HS-5 (cell line): ENCODE measurements at places on chromosomes 5 and 9.

- DNase-seq = no peak
These were observed 735 bp downstream of the PTGR1 start for GRCh38 chr9:111598733-111599091.

DNA sequence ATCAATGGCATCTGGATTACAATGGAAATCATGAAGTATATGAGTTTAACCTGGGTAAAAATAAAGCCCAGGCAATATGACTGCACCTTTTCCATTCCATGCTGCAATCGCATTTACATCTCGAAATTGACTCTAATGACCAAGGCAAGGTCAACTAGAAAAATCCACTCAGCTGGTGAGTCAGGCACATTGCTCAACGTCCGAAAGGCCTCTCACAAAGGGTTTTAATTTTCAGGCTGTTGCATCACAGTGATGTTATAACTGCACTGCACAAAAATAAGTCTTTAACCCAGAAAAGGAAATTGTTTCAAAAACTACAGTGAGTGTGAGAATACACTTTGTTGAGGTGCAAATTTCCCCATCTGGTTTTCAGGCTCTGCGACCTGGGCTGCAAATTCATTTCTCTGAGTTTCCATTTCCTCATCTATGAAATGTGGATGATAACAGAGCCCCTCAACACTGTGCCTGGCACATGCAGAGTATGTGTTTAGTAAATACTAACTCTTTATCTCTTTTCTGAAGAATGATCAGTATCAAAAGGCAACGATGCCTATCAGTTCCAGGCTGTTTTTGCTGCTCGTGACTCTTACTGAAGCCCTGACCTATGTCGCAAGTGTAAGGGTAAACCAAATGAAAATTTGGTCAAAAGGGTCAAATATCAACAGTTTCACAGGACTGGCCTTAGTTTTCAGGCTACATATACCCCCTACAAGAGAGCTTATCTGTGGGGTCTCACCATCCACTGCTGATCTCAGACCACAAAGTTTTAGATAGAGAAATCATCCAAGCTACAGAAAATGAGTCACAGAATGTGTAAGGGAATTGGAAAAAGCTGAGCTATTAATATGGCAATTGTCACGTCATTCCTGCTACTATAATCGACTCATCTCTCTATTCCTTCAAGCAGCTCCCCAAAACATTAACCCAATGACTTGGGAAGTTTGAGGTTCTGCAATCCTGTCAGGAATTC, 4.1 kb downstream of the NFIL3 start:
- peak; percentile 95 for DNase-seq

- no peak for DNase-seq
These were observed 288.5 kb downstream of the SLIT3 start for GRCh38 chr5:169012450-169012849.

DNA sequence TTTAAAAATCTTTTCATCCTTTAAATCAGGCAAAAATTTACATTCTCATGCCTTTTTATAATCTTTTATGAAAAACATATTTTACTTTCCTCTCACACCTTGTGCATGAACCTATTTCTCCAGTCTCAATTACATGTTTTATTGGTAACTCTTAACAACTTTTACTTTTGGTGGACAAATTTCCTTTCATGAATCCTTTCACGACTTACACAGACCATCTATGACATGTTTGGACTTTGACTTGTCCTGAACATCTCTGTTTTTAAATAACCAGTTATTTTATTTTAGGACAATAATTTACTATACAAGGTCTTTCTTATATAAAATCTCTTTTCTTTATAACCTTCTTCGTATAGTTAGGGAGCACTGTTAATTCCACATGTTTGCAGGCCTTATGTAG, 26.5 kb upstream of the MTMR12 start:
- DNase-seq = no peak

DNA sequence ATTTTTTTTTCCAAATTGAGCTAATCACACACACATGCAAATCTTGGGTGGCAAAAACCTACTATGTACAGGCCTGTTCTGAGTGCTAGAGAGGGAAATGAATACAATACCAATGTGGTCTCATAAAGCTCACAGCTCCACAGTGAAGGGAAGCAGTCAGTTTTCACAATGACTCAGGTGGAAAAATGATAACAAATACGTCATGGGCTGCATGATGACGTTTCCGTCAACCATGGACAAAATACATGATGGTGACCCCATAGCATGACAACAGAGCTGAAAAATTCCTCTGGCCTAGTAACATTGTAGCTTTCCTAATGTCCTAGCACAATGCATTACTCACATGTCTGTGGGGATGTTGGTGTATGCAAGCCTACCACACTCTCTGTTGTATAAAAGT, 252.5 kb downstream of the TRIM32 start:
- DNase-seq = no peak

DNA sequence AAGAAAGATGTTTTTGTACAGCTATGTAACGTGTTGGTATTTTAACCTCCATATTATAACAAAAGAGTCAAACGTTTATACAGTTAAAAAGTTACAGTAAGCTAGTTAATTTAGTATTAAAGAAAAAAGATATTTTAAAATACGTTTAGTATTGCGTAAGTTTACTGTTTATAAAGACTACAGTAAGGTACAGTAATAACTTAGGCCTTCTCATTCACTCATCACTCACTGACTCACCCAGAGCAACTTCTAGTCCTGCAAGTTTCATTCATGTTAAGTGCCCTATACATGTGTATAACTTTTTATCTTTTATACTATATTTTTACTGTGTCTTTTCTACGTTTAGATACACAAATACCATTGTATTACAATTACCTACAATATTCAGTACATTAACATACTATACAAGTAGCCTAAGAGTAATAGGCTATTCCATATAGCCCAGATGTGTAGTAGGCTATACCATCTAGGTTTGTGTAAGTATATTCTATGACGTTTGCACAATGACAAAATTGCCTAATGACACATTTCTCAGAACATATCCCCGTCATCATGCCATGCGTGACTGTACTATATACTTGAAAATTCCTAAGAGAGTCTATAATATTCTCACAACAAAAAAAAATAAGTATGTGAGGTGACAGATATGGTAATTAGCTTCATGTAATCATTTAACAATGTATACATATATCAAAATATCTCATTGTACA, 33.8 kb downstream of the ERP44 start:
- peak; percentile 74 for DNase-seq

DNA sequence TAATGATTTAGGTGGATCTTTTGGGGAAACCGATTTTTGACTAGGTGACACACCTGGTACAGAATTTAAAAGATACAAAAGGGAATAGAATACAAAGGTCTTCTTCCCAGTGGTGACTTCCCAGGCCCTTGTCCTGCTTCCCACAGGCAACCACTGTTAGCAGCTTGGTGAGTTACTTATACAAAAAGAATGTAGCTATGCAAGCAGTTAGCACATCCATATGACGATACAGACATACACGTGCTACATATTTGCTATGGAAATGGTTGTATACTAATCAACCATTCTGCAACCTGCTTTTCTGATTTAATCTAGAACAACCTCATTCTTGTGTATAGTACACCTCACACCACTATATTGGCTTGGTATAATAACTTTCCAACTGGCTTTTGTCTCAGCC, 51.0 kb downstream of the OTULIN start:
- DNase-seq = no peak

DNA sequence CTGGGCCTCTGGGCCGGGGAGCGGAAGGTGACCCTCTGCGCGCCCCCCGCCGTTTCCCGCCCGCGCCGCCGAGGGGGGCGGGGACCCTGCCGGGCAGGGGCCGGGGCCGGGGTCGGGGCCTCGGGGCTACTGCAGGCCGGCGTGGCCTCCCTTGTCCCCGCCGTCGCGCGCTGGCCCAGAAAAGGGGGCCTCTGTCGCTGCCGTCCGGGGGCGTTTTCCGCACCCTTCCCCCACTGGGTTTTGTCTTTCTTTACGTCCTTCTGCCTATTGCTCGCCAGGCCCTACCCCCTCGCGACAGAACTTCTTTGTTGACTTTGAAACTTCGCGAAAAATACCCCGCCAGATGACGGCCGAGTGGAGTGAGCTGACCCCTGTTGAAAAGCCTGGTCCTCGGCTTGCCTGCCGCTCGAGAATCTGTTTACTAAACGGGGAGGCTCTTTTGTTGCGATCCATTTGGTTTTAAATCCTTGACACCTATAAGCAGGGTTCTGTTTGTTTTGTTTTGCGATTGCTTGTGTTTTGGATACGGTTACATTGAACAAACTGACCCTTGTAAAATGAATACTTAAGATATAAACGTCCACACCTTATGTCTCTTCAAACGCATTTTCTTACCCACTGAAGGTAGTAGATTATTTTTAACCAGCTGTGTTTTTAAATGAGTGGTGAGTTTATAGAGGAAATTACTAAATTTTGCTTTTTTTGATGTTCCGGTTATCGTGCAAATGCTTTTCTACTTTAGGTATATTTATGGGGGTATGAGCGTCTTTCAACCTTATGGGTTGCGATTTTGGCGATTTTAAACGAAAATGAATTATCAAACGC, 765 bp downstream of the MARCHF6 start:
- DNase-seq = no peak

DNA sequence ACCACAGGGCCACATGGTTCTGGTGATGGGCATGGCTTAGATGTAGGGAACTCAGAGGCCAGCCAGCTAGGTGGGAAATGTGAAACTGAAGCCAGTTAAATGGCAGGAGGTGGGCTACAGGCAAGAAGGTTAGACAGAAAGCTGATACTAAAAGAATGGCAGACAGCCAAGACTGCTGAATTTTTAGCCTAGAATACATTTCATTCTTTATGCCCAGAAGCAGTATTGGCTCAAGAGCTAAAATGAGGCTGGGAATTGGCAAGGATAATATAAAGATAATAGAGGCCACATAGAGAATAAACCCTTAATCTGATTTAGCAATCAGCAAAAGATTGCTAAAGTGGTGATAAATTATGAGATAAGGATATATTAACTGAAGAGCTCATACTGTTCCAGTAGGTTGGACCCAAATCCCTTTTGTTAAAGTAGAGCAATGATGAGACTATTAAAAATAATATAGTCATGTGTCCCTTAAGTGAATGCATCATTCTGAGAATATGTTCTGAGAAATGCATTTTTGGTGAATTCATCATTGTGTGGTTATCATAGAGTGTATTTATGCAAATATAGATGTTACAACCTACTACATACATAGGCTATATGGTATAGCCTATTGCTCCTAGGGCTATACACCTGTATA, 234.3 kb downstream of the CHSY3 start:
- DNase-seq = peak; percentile 61

GRCh38 chr5:178392931-178393394, 160.4 kb upstream of the PHYKPL start:
- DNase-seq = no peak

DNA sequence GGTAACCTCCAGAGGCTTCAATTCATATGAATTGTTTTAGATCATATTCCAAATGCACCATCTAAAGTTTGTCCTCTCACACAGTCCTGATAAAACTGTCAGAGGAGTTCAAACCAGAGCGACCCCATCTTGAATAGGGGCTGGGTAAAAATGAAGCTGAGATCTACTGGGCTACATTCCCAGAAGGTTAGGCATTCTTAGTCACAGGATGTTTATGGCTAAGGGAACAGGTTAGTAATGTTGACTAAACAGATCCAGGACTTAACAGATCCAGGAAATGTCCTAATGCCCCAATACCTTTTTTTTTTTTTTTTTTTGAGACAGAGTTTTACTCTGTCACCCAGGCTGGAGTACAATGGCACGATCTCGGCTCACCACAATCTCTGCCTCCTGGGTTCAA, 192.6 kb upstream of the PRDM9 start:
- peak; percentile 72 for DNase-seq

DNA sequence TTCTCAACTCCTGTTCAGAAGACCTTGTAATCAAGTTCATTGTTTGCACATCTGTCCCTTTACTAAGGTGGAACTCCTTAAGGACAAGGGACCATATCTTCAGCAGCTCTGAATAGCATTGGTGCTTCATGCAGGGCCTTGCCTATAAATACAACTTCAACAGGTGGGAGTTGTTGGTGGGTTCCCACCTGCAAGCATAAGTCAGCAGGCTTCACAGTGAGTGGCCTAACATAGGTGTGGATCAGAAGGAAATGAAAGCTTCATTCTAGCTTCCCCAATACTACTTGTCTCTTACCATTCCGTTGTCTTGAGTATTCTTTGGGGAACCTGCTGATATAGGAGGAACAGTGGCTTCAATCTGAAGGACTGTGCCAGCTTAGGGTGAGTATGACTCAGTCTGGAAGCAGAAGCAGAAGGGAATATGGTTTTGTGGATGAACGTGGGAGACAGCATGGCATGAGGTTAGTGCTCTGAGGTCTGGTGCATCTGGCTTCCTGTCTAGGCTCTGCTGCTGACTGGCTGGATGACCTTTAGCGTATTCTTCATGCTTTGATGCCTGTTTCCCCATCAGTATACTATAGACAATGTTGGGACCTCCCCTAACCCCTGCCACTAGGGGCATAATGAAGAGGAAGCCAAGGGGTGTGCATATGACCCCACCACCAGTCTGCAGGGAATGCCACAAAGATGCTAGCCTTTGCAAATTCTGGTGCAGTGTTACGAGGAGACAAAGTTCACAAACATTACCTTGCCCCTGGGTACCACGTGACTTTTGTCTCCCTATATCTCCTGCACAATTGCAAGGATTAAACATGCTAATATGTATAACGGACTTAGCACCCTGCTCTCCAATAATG, 192.3 kb downstream of the PALM2AKAP2 start:
- DNase-seq = no peak

DNA sequence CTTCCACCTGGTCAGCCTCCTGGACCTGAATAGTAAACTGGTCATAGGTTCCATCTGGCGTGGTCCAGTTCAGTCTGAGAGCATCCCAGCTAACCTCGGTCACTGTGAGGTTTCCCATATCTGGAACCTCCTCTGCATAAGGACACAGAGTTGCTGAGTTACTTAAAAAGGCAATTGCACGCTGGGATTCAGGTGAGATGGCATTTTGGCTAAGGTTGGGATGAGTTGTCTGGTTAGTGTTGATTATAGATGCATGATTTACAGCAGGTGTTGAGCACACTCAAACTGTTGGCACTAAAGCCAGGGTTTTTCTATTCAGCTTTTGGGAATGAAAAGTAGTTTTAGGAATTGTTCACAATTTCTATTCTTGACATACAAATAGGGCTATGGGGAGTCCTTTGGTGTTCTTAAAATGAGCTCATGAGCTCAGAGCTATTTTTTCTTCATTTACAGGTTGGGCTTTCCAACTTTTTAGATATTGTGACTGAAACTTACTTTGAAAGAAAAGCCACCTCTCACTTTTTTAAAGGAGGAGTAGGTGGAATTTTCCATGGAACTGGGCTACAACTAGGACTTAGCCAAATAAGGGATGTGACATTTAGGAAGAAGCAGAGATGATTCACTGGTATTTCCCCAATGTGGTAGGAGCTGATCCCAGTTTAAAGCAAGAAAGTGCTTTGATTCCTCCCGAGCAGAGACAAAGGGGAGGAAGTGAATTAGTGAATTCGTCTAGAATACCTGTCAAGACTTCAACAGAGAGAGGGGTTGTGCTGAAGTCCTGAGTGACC, 54.7 kb downstream of the TNC start:
- no peak for DNase-seq
